ENCODE measurements at places on chromosomes 4 and X.

DNA sequence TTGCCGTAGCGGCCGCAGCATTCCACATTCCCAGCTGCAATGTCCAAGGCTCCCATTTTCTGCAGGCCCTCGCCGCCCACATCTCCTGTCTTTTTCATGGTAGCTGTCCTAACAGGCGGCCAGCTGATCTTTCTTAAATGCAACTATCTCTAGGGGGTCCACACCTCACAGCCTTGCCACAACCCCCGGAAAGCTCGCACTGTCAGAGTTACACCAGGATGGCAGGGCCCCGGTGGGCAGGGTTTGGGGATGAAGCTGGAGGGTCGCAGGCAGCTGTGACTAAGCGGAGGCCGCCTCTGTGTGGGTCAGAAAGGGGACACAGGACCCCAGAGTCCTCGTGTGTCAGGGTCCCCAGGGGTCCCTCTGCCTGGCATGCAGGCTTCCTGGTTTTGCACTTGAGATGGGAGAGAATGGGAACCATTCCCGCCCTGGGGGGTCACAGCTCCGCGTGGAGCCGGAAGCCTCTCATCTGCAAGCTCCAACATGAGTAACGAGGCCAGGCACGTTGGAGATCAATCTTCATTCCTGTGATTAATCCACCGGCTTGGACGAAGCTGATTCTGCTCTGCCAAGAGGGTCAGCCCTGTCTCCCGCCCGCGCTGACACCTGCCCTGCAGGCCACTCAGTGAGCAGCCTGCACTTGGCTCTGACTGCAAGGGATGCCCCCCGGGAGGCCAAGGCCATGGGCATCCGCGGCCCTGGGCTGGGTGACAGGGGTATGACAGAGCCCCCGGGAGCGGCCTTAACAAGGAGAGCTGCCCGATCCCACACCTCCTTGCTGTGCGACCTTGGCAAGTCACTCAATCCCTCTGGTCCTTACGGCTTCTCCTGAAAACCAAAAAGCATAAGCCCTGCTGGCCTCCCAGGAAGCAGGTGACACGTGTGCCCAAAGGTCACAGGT lies 97.9 kb downstream of the ADRA2C start:
- DNase-seq, result no peak

DNA sequence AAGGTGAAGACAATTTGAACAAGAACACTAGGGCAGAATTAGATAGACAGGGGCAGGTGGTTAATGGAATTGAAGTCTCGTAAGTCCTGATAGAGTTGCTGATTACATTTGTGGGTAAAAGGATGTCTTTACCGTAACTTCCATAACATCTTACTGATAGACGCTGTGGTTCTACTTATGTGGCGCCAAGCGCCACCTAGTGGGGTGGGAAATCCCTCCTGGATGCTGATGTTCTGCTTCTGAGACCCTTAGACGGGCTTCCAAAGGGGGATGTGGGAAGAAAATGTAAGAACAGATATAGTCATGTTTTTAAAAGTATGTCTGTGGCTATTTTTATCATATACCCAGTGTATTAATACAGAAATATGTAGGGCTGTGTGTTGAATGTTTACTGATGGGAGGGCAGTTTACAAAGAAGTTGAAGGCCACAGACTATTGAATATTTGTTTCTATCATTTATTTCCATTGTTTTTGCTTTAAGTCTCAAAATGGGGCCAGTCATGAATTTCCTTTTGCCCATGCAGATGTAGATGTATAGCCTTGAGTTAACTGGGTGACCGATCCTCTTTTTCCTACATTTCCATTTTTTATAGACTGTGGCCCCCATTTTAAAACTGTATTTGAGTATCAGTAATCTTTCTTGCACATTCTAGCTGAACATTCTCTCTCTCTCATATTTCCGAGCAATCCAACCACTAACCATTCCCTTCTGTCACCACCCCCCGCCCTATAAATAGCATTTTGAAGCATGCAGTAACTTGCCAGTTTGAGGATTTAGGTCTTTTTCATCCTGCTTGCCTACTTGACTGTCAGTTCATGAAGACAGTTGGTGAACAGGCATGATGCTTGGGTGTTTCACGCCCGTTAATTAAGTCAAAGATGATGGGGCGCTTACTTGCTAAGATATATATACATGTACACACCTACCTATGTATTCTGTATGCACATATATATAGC lies 12.1 kb upstream of the TLR8 start:
- DNase-seq, result peak; percentile 12

GRCh38 chr4:175511861-175512260 lies 300.2 kb downstream of the GPM6A start:
- no peak for DNase-seq

GRCh38 chr4:89708903-89709421 lies 128.0 kb downstream of the SNCA start:
- no peak for DNase-seq

GRCh38 chr4:56426273-56426672 lies 9.1 kb downstream of the PPAT start:
- no peak for DNase-seq

DNA sequence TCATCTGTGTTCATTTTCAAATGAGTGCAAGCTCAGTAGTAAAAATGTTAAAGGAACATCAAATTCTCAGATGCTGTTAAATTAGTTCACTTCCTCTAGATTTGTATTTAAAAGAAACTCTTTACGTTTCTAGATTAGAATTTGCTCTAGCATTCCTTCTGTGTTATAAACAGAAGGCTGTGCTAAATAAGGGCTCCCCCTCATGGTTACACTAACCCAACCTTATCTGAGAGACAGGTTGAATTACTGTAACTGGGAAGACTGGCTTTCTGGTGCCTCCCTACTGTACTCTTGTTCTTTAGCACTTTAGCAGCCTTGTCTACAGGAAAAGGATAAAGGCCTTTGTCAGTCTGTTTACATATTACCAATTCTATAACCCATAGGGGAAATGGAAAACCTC lies 56.8 kb downstream of the RXFP1 start:
- DNase-seq, result no peak

Data from activated CD4-positive, alpha-beta T cell treated with anti-CD3 and anti-CD28 coated beads for 24 hours (primary cell).